NCI-H446 treated with DMSO at 0.1 percent for 48 hours (cell line): ENCODE measurements at places on chromosomes 3 and 15.

DNA sequence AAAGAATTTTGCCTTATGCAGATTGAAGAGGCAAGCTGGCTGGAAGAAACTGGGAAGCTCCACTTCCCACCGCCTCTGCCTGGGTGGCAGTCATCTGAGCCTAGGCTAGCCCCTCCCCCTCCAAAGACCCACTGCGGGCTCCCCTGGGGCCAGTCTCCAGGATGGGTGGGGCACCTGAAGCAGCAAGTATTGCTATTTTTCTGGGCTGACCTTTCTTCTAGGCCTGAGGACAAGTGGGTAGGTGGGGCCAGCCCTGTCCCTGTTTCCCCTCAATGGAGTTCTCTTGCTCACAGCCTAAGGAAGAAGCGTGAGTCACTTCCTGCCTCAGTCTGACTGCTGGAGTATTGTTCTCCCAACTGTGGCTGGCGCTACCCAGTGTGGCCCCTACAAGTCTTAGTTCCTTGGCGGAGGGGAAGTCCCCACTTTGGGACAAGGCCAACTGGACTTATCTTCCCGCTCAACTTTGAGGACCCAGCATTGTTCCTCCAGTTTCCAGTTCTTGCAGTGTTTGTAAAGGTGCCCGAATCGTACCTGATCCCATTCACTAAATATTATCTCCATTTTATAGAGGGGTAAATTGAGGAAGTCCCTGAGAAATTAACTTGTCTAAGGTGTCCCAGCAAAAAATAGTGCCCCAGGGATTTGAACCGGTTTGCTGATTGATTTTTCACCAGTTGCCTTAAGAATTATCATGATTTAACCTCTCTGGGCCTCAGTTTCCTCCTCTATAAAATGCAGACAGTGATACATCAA, 1.4 kb downstream of the FURIN start:
- DNase-seq: no peak

DNA sequence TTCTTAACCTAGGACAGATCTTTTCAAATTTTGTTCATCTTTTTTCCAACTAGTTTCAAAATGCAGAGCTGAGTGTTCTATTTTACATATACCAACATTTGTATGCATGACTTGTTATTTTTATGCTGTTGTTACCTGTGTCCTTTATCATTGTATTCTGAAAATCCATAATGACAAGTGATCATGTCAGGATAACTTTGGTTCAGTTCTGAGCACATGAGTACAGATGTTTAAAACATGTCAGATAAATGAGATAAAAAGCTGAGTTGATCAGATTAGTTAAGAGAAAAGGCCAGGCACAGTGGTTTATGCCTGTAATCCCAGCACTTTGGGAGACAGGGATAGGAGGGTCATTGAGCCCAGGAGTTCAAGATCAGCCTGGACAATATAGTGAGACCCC, 204.9 kb downstream of the SSR3 start:
- DNase-seq: no peak

DNA sequence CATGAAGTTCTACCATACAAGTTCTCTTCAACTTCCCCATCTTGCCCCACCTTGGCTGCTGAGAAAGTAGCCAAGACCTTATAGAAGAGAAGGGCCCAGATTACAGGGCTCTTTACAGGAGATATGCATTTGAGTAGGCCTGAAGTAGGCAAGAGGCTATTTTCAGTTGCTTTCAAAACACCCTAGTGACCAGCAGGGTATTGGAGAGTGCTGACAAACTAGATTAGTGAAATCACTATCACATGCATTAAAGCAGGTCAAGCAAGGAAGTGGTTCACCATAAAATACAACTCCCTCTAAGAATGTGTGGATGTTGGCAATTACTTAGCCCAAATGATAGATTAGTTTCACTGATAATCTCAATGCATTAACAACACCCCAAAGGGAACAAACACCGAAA, 2.7 kb upstream of the LZTFL1 start:
- DNase-seq: no peak

- DNase-seq: peak; percentile 87
Measured at GRCh38 chr15:56832125-56832524, 86.3 kb upstream of the TCF12 start.

DNA sequence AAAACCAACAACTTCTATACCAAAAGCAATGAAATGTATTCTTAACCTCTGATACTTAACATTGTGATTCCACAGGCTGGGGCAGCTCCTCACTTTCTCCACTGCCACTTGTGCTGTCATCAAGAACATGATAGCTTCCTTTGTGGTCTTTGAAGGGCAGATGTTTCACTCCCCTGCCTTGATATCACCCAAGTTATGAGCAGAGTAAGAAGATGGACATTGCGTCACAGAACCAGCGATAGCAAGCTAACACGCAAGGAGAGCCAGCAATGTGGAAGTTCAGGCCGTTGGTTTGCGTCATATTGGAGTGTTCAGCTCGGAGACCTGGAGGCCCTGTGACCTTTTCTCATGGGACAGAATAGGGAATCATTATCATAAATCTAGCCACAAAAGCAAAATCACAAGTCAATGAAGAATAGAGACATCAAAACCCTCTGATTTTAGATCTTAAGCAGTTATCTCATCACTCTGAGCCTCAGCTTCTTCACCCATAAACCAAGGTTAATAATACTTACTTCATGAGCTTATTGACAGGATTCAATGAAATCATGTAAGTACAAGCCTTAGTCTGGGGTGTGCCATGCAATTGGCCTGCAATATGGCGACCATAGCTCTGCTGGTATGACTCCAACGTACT, 183.8 kb upstream of the THBS1 start:
- DNase-seq: no peak

- DNase-seq: no peak
Measured at GRCh38 chr3:105232553-105232952, 134.2 kb upstream of the ALCAM start.

DNA sequence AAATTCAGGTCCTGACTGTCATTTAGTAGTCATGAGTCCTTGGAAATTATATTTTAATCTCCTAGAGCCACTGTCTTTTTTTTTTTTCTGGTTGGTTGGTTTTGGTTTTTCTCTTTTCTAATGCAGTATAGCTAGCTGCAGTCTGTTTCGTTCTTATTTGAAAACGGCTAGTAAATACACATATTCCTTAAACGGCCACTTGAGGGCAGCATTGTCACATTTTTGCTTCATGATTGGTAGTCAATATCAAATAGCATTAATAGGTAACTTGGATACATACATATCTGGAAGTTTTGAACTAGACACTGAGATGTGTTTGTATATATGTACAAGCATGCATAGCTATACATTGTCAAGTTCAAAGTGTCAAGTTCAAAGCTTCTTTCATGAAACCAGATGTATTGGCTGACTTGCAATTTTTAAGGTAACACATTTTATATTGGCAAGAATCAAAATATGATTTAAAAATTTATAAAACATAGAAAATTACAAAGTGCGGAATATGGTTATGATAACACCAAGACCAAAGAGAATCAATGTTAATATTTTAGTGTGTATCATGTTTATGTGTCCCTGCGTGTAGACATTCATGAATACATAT, 22.5 kb downstream of the GABRA5 start:
- DNase-seq: no peak
